ENCODE measurements at places on chromosomes 13 and 19. TPM values are rescaled to one million over a fixed set of nuclear protein-coding genes. Genes with fewer than 3 reads are reported as not detected.

COL4A2 gene
- polyA plus RNA-seq, result 93.6 TPM

LILRB4 gene
- polyA plus RNA-seq, result not detected

APLP1 gene
- 1.4 TPM for polyA plus RNA-seq

KLK13 gene
- polyA plus RNA-seq, result 0.12 TPM

SBK2 gene
- polyA plus RNA-seq, result not detected

FKBP8 gene
- 342 TPM for polyA plus RNA-seq

INSR gene
- 0.45 TPM for polyA plus RNA-seq

UBE2L5 gene
- polyA plus RNA-seq, result not detected

- DNase-seq, result no peak
These were observed 179.7 kb upstream of the ZNF507 start for GRCh38 chr19:32165750-32166149.

- DNase-seq, result no peak
These were observed 14.2 kb upstream of the ZNF599 start for GRCh38 chr19:34787059-34787824.

DNA sequence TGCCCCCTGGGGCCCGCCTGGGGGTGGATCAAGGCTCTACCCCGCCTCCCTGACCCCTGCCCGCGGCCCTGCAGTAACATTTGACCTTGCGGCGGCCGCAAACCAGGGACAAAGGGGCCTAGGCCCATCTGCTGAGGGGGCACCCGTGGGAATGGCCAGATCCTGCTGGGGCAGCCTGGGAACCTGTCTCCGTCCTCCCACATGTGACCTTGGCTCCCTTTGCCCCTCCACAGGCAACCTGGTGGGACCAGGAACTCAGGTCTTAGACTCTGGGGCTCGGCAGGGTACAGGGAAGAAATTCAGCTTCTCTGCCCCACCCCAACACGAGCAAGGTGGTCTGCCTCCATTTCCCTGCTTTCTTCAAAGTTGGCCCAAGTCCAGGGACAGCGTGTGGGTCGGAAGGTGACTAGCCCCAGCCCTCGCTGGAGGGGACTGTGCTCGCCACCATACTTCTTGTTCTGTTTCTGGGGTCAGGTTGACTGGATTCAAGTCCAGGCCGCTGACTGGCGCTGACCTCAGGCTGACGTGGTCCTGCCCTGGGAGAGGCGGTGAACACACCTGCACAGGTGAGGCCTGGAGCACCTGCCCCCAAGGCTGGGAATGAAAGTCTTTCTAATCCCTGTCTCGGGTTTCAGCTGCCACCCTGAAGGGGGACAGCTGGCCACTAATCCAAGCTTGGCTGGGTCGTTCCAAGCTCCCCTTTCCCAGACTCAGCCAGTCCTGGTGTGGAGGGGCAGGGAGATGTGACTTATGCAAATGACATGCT lies 2.5 kb upstream of the NR2F6 start:
- DNase-seq, result no peak

DNA sequence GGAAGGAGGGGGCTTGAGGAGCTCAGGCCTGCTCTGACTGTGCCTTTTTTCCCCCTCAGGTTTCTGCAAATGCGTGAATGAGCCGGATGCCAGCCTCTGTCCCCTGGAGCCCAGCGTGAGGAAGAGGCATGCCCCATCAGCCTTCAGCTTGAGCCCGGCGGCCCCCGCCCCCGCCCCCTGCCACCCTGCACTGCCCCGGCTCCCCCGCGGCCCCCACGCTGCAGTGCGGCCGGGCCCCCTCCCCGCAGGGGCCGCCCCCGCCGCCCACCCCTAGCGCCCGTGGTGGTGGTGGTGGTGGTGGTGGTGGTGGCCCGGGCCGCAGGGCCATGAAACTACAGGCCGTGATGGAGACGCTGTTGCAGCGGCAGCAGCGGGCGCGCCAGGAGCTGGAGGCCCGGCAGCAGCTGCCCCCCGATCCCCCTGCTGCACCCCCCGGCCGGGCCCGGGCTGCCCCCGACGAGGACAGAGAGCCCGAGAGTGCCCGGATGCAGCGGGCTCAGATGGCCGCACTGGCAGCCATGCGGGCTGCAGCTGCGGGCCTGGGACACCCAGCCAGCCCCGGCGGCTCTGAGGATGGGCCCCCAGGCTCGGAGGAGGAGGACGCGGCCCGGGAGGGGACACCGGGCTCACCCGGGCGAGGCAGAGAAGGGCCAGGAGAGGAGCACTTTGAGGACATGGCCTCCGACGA lies 3.5 kb downstream of the ARID3A start:
- DNase-seq, result no peak

DNA sequence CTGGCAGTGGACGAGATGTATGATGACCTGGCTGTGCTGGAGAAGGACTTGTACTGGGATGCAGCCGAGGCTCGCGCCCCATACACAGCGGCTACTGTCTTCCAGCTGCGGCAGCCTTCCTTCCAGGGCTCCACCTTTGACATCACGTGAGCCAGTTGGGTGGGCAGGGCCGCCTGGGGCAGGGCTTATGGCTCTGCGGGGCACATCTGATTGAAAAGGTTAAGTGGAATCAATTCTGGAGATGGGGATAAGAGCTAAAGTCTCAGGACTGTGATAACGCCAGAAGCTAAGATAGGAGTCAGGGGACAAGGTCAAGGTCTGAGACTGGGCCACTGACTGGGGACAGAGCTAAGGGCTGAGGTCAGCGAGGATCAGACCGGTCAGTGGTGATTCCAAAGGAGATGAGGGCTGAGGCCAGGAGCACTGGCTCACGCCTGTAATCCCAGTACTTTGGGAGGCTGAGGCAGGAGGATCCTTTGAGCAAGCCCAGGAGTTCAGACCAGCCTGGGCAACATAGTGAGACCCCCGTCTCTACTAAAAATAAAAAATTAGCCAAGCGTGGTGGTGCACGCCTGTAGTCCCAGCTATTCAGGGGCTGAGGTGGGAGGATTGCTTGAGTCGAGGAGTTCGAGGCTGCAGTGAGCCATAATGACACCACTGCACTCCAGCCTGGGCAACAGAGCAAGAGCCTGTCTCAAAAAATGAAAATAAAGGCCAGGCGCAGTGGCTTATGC lies 4.7 kb downstream of the BEST2 start:
- no peak for DNase-seq

DNA sequence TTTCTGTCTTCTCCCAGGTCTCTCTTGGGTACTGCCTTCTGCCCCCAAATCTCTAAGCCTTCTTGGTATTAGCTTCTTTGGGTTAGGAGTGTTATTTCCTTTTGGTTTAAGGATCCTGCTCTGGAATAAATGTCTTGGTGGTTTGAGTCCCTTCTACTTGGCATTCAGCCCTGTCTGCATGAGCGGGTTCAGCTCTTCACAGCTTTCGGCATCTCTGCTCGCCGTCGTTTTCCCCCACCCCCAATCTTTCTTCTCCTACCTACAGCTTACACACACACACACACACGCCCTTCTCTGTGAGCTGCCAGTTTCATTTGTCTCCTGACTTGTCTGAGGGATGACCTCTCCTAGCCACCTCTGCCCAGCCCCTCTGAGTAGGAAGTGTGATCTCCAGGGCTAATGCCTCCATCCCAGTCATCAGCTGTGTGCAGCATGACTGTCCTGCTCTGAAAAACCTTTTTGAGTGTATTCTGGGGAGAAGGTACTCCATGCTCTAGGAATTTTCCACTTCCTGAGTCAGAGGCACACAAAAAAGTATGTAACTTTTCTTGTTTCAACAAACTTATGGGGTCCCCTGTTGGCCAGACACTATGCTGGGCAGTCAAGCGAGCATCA lies 4.7 kb downstream of the CNOT3 start:
- DNase-seq, result no peak

GRCh38 chr13:104295537-104295936 lies 1229.3 kb upstream of the SLC10A2 start:
- DNase-seq, result no peak

- DNase-seq, result no peak
These were observed 16.8 kb upstream of the OR1M1 start for GRCh38 chr19:9070066-9070465.

DNA sequence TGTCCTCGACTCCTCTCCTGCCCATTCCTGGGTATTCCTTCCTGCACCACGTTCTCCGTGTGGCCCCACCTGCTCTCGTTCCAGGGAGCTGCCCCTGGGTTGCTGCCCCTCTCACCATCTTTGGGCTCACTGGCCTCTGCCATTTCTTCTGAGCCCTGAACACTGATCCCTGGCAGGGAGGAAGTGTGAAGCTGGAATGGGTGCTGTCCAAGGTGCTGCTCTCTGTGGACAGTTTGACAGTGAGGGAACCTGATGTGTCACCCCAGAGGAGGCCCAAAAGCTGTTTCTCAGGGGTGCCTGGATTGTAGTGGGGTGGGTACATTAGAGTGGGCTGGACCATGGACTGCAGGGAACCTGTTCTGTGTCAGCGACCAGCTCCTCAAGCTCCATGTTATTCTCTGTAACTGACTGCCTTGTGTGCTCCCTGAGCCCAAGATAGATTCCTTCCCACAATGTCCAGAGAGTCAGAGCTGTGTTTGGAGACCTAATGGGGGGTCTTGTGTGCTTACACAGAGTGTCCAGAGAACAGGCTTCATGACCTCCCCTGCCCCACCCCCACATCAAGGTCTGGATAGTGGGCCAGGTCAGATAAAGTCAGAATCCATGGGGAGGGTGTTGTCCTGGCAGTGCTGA lies 7.2 kb upstream of the CEACAM8 start:
- DNase-seq, result no peak

GRCh38 chr13:90362707-90363106 lies 984.8 kb upstream of the MIR17HG start:
- DNase-seq, result no peak

- no peak for DNase-seq
These were observed 11.0 kb upstream of the SIGLEC11 start for GRCh38 chr19:49971991-49972411.

DNA sequence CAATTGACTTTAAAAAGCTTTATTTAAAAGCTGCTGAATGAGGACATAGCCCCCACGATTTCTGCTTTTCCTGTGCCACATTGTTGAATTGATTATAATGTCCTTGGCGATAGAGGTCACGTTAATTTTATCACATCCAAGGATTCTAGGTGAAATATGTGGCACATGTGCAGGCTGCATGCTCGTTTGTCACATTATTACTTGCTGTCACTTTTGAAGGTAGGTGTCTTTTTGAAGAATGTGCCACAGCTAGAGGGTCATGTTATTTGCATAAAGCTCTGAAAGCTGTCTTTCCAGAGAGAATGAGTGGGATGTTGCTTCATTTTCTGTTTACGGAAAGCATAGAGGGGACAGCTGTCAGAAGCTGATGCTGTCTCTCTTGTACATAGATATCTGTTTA lies 927.6 kb upstream of the ATXN8OS start:
- no peak for DNase-seq

- no peak for DNase-seq
These were observed 10.6 kb upstream of the FFAR2 start for GRCh38 chr19:35437406-35437951.

- DNase-seq, result no peak
These were observed 16.1 kb upstream of the TPP2 start for GRCh38 chr13:102580552-102581169.

DNA sequence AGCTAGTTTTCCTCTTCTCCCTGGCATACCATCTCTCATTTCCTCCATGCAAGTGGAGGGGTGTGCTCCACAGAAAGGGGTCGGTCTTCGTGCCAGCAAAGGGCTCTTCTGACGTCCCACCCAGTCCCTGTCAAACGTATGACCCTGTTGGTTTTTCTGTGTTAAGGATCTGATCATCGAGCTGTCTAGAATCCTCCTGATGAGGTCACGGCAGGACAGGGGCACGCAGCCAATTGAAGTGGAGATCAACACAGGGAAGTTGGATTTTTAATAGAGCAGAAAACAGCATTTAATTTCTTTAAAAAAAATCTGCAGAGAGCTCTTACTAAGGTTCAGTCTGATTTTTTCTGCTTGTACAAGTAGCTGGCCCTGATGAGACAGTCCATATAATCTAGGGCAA lies 339.4 kb downstream of the TEX29 start:
- no peak for DNase-seq

DNA sequence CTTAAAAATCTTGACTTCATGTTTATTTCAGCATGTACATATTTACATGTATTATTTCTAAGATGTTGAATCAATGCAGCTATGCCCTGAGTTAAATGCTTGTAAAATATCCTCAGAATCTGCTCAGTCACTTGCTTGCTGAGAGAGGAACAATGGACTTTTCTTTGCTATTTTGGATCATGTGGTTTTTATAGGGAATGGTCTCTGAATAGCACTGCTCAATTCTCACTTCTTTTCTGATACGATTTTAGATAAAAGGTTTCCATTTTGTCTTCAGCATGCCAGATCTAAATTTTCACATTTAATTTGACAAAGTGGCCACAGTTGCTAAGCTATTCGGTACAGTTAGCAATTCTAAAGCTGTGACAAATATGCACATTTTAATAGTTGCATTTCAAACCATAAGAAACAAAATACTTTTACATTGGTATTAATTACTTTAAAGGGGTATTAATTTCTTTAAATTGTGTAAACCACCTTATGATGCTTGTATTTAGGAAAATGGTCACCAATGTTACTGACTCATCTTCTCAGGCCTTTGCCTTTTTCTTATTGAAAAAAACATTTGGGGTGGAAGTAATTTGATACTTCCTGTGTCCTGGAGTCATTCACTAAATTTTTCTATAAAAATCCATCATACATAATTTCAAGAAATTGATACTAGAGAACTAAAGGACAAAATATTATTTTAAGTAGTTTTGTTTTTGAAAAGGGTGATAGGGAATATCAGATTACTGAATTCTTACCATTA lies 113.5 kb downstream of the MYO16 start:
- no peak for DNase-seq

- no peak for DNase-seq
These were observed 8.1 kb upstream of the FPR3 start for GRCh38 chr19:51786646-51787494.

DNA sequence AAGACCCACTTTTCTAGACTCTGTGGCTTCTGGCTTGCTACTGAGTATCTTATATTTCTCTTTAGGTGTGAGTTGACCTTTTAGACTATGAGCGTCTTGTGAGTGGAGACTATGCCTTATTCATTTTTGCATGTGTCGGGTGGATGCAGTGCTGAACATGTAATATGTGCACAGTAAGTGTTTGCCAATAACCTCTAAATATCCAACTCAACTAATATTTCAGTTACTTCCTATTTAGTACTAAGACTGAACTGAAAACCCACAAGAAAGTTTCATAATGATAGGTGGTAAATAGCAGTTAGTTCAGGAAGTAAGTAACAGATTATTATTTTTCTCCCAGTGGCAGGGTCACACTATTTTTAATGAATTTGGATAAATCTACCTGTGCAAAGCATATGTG lies 269.3 kb downstream of the KCNRG start:
- no peak for DNase-seq

DNA sequence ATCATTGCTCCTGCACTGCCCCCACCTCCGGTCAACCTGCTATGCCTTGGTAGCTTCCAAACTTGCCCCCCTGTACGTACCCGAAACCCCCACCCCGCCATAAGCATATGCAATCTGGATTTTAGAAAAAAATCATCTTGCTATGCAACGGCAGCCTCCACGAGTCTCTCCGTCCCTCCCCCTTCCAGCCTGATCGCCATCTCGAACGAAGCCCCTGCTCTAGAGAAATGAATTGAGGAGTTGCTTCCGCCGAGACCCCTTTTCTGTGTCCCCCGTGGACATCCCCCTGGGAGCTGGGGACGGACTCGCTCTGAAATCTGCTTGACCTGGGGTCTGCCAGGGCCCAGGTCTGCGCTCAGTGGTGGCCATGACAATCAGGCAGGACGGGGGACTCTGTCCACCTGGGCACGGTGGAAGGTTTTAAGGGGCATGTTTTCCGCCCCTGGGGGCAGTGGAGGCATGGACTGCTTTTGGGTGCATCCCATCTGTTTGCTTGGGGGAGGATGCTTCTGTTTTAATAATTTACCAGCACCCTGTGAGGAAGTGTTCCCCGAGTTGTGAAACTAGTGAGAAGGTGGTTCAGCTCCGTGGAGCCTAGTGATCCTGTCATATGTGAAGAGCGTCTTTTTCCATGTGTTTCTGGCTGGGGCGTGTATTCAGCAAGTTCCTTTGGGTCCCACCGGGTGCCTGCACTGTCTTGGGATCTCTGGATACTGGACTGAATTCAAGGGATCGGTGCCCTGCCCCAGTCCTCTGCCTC lies 1.0 kb downstream of the KDM4B start:
- DNase-seq, result no peak
